ENCODE measurements at places on chromosomes 7 and 10. TPM values are rescaled to one million over a fixed set of nuclear protein-coding genes. Genes with fewer than 3 reads are reported as not detected.

ST8SIA6 gene
- 0.87 TPM for total RNA-seq

WDR86 gene
- not detected for total RNA-seq

LFNG gene
- 11.6 TPM for total RNA-seq

SPACDR gene
- 0.40 TPM for total RNA-seq

MACC1 gene
- total RNA-seq = under 0.01 TPM

PRPS1L1 gene
- total RNA-seq = not detected

FAM20C gene
- total RNA-seq = 0.79 TPM

CALHM3 gene
- not detected for total RNA-seq

CALCR gene
- total RNA-seq = not detected

GJD4 gene
- total RNA-seq = not detected

MMP21 gene
- 0.22 TPM for total RNA-seq

GPER1 gene
- 1.1 TPM for total RNA-seq

PON3 gene
- not detected for total RNA-seq

GRCh38 chr10:58439632-58440364 is 54.6 kb downstream of the TFAM start:
- no peak for DNase-seq

DNA sequence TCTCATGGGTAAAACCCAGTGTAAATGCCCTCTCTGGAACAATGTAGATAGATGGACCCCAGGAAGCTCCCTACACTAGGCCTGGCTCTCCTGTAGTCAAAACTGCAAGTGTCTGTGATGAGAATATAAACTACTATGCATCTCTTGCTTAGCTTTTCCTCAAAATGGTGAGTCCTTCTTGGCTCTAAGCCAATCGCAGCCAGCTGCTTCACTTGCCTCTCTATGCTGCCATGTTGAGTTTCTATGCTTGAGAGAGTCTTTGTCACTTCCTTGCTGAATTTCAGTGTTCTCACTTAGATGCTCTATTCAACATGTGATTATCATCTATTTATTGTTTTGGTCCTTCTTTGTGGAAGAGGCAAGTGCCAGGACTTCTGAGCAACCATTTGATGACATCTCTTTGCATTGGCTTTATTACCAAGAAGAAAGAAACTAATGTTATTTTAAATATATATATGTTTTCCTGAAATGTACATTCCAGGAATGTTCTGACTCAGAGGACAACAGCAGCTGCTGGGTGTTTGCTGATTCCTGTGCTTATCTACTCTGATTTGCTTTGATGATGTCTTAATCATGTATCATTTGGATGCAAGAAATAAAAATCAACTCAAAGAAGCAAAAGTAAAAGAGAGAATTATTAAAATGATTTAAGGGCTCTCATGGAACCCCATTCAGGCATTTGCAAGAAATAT is 16.6 kb downstream of the TAS2R40 start:
- no peak for DNase-seq

GRCh38 chr10:15796098-15796759 is 64.1 kb downstream of the MINDY3 start:
- DNase-seq = no peak

GRCh38 chr10:114110174-114110972 is 63.6 kb downstream of the CCDC186 start:
- DNase-seq = peak; percentile 27

GRCh38 chr7:113085781-113086390 is 741 bp downstream of the GPR85 start:
- peak; percentile 2 for DNase-seq

GRCh38 chr7:974820-975681 is at the start of gene COX19:
TSS of gene COX19 (minus strand) at chr7:975549. CDS start at chr7:975509, 40 bp downstream.
- peak; percentile 96 for DNase-seq

GRCh38 chr10:74290708-74291107 is 139.7 kb downstream of the ADK start:
- no peak for DNase-seq

DNA sequence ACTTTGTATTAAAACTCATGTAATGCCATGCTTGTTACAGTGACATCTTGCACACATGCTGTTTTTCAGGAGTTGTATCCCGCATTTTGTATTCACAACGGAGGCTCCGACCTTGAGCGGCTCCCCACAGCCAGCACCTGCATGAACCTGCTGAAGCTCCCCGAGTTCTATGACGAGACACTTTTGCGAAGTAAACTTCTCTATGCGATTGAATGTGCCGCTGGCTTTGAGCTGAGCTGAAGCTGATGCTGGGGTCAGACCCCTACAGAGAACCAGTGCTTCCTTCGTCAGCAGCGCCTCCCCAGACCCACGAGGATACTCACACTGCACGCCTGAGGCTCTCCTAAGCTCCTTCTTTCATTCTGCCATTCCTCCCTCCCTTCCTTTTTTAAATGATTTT is 69.3 kb upstream of the DNAJB6 start:
- DNase-seq = no peak

- no peak for DNase-seq
Observed at GRCh38 chr10:3982746-3983442, 197.9 kb upstream of the KLF6 start.

- no peak for DNase-seq
Observed at GRCh38 chr10:30556189-30556588, 73.4 kb downstream of the LYZL2 start.

DNA sequence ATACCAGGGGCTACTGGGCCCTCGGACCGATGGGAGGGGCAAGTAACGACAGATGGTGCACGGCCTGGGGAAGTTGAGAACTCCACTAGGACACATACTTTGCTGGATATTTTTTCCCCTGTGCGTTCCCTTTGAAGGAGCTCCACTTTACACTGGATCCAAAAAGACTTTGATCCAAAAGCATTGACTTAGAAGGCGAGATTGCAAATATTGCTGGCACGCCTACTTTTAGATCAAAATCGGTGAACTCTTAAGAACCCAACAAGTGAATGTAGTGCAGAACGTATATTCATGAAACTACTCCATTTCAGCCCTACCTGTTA is 436 bp upstream of the SLC25A13 start:
- no peak for DNase-seq

DNA sequence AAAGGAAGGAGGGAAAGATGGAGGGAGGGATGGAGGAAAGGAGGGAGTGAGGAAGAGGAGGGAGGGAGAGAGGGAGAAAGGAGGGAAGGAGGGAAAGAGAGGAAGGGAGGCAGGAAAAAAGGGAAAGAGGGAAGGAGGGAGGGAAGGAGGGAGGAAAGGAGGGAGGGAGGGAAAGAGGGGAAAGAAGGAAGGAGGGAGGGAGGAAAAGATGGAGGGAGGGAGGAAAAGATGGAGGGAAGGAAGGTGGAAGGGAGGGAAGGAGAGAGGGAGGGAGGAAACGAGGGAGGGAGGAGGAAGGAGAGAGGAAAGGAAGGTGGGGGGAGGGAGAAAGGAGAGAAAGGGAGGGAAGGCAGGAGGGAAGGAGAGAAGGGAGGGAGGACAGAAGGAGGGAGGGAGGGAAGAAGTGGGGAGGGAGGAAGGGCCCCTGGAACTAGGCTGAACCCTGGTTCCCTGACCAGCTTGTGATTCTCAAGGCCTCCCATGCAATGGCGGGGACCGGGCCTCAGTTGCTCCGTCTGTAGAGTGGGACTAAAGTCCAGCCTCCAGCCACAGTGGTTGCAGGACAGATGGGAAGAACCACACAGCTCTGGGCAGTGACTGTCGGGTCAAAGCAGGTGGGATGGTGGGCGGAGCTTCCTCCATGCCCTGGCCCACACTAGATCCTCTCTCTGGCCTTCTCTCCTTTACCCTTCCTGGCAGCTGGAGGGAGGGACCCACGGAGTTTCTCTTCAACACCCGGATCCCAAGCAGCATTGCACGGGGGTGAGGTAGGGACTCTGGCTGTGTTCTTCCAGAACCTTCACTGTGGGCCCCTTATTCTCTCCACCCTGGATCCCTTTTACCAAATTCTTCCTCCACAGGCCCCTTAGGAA is 4.3 kb upstream of the TTYH3 start:
- DNase-seq = no peak

GRCh38 chr7:121574109-121574508 is 178.0 kb upstream of the FAM3C start:
- no peak for DNase-seq

- no peak for DNase-seq
Observed at GRCh38 chr10:109183366-109183765, 739.9 kb downstream of the XPNPEP1 start.

DNA sequence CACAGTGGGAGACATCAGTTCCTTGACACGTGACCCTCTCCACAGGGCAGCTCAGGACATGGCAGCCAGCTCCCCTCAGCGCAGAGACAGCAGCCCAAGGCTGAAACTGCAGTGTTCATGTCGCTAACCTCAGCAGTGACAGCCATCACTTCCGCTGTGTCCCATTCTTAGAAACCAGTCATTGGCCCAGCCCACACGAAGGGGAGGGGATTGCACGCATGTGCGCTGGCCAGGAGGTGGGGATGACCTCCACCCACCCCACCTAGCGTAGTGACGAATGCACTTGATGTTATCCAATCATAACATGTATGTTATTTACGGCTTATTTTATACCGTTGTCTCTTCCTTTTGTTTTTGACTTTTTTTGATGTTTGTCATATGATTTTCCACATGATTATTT is 36.9 kb upstream of the EGFR start:
- no peak for DNase-seq

DNA sequence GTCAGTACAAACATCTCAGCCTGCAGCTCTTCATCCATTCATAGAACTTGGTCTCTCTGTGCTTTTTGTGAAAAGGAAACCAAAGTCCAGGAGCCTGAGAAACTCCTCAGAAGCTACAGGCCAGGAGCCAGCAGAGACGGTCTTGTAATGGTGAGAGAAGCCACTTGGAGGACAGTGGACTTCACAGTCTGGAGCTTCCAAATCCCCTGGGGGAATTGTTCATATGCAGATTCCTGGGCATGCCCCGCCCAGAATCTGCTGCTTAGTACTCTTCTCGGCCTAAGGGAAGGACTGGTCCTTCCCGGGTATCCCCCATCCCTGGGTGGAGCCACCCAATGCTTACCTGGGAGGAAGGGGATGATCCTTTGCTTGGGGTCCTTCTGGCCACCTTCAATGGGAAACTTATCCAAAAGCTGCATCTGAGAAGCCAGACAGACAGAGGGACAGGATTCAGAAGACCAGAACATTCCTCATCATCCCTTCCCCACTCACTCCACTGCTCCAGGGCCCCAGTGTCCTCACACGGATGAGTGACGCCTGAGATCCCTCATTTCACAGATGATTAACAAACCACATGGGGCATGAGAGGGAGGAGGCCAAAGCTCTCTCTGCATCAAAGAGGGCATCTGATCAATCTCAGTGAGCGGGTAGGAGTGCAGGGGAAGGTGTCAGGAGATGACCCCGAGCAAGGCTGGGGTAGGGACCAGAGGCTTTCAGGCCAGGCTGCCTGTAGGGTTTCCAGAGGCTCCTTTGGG is 88.4 kb downstream of the SH3PXD2A start:
- DNase-seq = no peak

GRCh38 chr7:112286250-112287086 is 80.0 kb downstream of the ZNF277 start:
- DNase-seq = peak; percentile 3
